ENCODE measurements at places on chromosomes 2 and 18.

DNA sequence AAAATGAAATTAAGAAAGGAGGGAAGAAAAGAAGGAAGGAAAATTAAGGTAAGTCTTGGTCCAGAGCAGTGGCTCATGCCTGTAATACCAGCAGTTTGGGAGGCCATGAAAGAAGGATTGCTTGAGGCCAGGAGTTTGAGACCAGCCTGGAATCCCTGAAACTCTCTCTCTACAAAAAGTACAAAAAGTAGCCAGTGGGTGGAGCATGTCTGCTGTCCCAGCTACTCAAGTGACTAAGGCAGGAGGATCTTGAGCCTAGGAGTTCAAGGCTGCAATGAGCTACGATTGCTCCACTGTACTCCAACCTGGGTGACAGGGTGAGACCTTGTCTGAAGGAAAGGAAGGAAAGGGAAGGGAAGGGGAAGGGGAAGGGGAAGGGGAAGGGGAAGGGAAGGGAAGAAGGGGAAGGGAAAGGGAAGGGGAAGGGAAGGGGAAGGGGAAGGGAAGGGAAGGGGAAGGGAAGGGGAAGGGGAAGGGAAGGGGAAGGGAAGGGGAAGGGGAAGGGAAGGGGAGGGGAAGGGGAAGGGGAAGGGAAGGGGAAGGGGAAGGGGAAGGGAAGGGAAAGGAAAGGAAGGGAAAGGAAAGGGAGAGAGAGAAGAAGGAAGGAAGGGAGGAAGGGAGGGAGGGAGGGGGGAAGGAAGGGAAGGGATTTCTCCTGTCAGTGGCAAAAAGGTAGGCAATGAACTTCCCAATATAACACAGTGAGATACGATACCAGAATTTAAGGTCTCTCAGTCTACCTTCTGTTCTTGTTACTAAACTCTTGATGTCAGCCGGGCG lies 412.8 kb downstream of the CMPK2 start:
- DNase-seq, result no peak

DNA sequence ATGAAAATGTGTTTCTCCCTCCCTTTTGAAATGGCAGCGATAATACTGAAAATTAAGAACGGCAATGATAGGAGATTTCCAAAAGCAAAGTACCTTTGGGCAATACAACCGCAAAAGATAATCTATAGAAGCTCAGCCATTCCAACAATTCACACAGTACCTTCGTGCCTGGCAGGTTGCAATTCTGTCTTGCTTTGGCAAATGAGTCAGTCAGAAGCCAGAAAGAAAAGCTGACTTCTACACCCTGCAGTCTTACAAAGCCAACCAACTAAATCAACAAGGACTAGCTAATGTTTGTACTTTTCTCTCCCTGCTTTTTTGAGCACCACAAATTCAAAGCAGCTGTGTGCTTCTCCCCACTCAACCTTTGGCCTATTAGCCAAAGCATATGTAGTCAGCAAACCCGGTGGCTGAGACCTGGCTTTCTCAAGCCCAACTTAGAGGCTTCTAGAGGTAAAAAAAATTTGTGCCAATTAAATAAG lies 25.7 kb upstream of the ID2 start:
- DNase-seq, result no peak

DNA sequence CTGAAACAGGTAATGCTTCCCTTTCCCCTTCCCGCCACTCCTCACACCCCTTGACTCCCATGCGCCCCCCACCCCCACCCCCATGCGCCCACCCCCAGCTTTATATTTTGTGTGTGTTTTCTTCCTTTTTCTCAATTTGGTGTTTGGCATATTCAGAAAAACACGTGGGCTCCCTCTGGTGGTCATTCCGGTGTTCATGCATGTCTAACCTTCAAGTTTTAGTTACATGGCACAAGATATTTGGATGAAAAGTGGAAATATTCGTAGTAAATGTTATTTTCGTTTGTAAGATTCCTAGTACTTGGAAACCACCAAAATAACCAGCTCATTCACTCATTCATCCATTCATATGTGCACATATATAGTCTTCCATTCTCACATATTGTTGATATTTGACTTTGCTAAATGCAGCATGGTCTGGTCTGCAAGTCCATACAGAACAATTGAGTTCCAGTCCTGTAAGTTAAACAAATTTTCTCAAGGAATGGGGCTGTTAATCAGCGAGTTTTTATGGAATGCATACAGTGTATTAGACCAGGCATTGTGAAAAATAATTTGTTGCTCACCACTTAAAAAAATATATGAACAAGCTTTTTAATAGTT lies 143.6 kb upstream of the MAP3K20 start:
- no peak for DNase-seq

- DNase-seq, result no peak
These were observed 74.3 kb downstream of the ICOS start for GRCh38 chr2:204010628-204011560.

DNA sequence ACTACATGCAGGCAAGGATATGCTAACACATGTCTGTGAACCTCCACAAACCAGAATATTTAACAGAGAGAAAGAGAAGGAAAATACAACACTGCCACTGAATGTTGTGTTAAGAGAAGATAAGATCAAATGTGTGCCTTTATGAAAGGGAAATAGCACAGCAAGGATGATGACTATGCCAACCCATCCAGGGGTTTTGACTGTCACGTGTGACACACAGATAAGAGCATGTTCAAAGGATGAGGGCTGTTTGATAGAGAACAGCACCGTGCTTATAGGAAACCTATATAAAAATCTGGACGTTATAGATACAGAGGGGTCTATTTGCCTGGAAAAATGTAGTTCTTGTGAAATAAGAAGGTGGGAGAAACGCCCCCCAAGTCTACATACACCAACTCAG lies 911.8 kb downstream of the CPS1 start:
- DNase-seq, result no peak

DNA sequence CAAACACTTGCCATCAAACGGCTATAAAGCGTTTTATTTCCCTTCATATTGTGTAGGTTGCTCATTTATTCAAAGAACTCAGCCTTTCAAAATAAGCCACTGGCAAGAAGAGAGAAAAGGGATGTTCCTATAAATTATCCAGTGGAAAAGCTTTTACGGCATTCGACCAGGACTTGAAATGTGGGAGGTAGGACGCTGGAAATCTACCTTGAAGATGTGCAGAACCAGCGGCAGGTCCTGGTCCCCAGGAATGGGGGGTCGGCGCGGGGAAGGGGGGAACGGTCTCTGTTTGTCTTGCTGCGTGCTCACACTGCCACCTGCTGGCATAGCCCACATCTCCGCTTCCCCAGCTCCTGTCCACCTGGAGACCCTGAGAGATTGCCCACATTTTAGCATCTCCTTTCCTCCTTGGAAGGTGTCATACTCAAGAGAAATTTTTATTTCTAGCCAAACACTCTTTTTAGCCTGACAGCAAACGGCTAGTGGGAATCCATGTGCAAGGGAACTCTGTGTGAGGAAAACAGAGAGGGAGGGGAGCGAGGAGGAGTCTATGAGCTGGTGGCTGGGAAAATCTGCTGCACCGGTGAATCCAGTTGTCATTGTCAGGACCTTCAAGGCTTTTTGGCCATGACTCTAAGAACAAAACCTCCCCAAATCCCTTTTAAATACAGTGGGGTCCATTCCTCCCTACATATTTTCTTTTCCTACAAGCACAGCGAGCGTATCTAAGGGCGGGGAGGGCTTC lies 349.0 kb upstream of the PKDCC start:
- DNase-seq, result no peak

GRCh38 chr18:32801228-32801627 lies 28.4 kb upstream of the KLHL14 start:
- DNase-seq, result no peak

DNA sequence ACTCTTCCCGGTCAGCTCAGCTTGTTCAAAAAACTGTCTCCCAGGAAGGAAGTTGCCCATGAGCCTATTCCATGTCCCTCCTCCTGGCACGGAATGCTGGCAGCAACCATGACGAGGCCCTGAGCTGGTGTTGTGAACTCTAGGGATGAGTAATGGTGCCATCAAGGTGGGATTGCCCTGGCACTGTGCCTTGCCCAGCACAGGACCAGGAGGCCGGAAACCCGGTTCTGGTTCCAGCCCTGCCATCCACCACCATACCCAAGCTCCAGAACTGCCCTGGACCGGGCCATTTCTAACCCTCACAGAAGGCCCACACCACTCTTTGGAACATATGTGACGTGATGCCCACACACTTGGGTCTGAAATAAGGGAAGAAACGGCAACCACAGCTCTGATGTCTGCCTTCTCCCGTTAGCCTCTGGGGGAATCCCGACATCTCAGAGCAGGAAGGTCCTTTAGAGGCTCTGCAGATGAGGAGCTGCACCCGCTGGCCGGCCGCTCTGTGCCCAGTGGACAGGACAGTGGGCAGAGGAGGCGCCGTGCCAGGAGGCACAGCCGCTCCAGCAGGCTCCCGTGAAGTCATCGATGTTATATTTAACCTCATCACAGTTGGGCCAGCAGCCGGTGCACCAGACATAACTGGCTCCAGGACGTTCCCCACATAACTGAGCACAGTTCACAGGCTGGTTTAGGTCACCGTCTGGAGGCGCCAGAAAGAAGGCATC lies 462.1 kb upstream of the ID2 start:
- no peak for DNase-seq

- no peak for DNase-seq
These were observed 159.4 kb downstream of the DYSF start for GRCh38 chr2:71612581-71613402.

- DNase-seq, result no peak
These were observed 301.4 kb upstream of the CNTNAP5 start for GRCh38 chr2:123723706-123724105.

- no peak for DNase-seq
These were observed 9.3 kb downstream of the MRPL19 start for GRCh38 chr2:75655861-75656260.

GRCh38 chr18:43389163-43389562 lies 111.9 kb upstream of the SYT4 start:
- DNase-seq, result no peak

DNA sequence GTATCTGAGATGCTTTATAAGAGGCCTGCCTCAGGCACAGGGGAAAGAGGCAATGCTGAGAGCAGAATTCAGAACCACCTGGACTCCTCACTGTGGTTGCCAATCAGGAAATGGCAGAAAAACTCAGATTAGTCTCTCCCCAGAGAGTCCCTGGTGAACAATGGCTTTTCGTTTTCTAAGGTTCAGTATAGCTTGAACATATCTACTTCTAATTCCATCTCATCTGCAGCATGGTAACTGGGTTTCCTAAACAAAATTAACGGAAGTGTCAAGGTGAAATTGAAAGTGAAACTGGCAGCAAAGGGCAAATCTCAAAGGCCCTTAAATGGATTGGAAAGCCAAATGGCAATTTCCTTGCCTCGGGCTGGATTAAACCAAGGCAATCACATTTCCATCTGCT lies 480.2 kb upstream of the ACVR2A start:
- no peak for DNase-seq

DNA sequence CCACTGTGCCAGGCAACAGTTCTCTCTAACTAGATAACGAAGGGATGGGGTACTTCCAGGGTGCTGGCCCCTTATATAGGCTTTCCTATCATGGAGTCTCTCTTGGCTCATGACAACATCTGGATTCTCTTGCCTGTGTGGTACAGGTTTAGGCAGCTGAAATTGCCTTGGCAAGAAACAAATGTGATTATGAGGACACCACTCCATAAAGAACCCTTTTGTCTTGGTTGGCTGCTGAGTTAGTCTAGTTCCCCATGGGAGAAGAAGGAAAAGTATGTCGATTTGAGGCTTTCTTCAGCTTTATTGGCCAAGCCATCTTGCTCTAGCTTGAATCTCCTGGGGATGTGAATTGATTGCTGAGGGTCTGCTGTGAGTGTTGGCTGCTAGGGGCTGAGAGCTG lies 76.3 kb upstream of the ZCCHC2 start:
- no peak for DNase-seq

DNA sequence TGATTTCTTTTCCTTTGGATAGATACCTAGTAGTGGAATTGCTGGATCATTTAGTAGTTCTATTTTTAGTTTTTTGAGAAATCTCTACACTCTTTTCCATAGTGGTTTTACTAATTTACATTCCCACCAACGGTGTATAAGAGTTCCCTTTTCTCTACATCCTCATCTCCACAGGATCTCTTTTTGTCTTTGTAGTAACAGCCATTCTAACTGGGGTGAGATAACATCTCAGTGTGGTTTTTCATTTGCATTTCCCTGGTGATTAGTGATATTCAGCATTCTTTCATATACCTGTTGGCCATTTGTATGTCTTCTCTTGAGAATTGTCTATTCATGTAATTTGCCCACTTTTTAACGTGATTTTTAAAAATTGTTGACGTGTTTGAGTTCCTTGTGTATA lies 13.8 kb downstream of the RFTN2 start:
- no peak for DNase-seq

DNA sequence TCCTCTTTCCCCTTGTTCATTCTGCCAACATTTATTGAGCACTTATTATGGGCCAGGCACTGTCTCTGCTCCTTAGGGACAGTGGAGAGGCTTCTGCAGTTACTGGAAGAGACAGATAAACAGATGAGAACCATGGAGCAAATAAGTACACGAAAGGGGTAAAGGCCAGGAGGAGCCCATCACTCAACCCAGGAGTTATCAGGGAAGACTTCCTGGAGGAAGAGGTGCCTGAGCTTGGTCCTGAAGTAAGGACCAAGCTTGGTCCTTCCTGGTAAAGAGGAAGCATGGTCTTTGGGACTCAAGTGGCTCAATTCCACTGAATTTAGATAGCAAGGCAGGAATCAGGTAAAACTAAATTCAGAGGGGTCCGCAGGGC lies 1.7 kb downstream of the ACTG2 start:
- no peak for DNase-seq

- DNase-seq, result no peak
These were observed 74.5 kb upstream of the NOSTRIN start for GRCh38 chr2:168727904-168728470.

DNA sequence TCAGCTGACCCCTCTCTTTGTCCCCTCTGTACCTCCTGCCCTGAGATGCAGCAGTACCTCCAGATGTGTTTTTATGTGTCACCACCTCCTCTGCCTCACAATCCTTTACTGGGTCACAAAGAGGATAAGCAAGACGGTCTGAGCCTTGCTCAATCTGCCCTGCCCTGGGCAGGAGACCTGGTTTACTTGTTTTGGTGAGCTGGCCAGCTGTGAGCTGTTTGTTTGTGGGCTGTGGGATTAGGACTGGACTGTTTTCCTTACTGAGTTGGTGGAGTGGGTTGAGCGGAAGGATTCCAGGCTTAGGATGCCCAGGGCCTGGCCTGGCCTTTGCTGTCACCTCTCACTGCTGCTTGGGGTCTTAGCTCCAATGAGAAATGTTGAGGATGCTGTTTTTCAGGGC lies 299.5 kb downstream of the SRBD1 start:
- DNase-seq, result no peak

GRCh38 chr2:20597860-20598183 lies 53.1 kb downstream of the HS1BP3 start:
- no peak for DNase-seq

GRCh38 chr18:27277554-27277953 lies 92.4 kb upstream of the CHST9 start:
- no peak for DNase-seq

- DNase-seq, result no peak
These were observed 75.4 kb downstream of the RAPGEF4 start for GRCh38 chr2:172811027-172811426.

- DNase-seq, result no peak
These were observed 102.8 kb downstream of the MYCN start for GRCh38 chr2:16043192-16043591.

DNA sequence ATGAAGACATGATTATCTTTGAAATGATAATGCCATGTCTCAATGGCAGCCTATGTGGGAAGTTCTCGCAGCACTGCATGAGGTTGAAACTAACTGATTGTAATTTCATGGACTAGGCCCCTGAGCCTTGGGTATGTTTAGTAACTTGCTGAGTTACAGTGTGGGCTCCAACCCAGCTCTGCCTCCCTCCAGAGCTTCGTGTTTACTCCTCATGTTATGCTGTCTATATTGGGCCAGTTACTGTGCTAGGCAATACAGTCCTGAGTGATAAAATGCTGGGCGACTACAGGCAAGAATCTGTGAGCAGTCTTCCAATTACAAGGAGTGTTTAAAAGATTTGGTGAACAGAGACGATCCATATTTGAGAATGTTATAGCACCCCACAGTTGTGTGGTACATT lies 530.1 kb upstream of the CDH2 start:
- DNase-seq, result no peak

Measured in DMS 273 treated with DMSO at 0.1 percent for 48 hours (cell line).